ENCODE measurements at places on chromosomes 6 and 20. TPM values are rescaled to one million over a fixed set of nuclear protein-coding genes. Genes with fewer than 3 reads are reported as not detected.
A peak's percentile ranks its signal among the peaks of the same experiment; 100 is the strongest.

- no peak for DNase-seq
Observed at GRCh38 chr6:67630146-67630545, 1004.9 kb upstream of the ADGRB3 start.

- DNase-seq, result peak; percentile 86
Observed at GRCh38 chr6:53335224-53335994, 13.3 kb downstream of the ELOVL5 start.

DNA sequence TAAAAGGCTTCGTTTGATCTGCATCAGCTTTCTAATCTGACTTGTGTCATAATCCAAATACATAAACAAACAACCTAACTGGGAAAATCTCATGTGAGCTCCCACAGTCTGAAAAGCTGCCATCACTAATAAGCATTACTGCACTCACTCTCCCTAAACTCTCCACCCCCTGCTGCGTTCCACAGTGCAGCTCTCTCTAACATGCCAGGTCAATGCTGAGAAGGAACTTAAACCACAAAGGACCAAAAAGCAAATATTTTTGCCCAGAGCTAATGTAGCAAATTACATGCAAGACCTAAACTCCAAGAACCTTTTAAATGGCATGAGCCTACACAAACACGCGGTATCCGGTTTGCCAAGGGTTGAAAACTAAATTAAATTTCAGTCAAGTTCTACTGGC is 542.3 kb upstream of the JARID2 start:
- DNase-seq, result no peak

- DNase-seq, result no peak
Observed at GRCh38 chr20:36110994-36111393, 43.5 kb upstream of the EPB41L1 start.

DNA sequence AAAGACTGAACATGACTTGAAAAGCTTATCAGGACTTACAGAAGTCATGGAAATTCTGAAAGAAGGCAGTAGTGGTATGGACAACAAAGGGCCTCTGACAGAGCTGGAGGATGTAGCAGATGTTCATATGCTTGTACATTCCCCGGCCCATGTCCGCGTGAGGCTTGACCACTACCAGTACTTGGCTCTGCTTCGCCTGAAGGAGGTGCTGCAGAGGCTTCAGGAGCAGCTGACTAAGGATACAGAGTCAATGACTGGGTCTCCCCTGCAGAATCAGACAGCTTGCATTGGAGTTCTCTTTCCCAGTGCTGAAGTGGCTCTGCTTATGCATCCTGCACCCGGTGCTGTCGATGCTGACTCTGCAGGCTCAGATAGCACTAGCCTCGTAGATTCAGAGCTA is 29.2 kb downstream of the TAF11 start:
- DNase-seq, result no peak

DNA sequence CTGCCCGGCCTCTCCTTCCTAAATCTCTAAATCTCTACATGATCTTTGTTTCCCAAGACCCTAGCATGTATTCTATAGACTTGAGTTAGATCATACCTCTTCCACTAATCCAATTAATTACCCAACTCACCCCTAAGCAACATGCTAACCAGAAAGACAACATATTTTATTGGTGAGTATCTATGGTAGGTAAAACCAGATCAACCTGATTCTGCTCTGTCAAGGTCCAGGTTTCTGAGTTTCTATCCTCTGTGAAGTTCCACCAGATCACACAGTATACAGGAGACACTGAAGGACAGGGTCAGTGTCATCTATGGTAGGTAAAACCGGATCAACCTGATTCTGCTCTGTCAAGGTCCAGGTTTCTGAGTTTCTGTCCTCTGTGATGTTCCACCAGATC is 363.2 kb upstream of the MARCKS start:
- DNase-seq, result no peak

DNA sequence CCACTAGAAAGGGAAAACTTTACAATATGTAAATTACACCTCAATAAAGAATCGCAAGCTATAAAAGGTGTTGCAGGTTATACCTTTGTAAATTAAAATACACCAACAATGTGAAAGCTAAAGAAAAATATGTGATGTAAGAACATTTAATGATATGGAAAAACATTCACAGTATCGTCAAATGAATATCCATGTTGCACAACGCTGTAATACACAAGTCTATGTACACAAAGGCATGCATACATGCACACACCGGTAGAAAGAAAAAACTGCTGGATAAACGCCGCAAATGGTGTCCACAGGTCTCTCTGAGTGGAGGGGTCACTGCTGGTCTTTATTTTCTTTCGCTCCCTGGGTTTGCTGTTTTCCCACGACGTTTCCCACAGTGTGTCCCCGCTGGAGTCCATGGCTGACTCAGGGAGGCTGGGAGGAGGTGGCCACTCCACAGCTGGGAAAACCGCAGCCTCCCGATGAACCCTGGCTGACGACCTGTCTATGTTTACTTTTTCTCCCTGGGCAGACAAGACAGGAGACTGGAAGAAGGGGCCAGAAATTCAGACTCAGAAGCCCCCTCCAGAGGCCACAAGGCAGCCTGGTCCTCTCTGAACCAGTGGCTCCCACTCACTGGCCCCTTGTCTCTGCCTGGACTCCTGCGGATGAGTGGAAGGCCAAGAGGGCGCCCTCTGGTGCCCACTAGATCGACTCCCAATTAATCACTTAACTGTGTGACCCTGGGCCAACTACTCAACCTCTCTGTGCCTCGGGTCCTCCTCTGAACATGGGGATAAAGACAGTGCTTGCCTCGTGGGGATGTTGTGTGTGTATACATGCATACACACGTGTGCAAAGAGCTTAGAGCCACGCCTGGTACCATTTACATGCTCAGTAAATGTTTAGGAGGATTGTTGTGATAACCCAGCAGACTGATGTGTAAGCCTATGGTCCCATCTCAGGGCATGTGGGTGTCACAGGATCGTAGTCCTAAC is 12.8 kb upstream of the BPI start:
- DNase-seq, result no peak

- no peak for DNase-seq
Observed at GRCh38 chr20:63708301-63709148, 686 bp downstream of the ZGPAT start.

DNA sequence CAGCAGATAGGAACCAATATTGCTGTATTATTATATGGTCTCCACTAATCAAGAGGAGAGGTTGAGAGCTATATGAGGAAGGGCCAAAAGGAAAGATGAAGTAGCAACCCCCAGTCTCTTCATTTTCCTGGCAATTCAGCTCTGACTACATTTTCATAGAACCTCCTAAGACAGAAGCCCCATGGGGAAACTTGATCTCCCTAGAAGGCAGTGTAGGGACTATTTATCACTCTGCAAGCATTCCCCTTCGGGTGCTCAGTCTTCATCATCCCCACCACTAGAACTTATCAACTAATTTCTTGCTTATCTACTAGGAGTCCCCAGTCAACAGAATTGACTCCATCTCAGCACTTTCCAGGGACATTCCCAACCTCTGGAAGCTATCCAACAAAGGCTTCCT is 25.5 kb upstream of the ITCH start:
- no peak for DNase-seq

- DNase-seq, result no peak
Observed at GRCh38 chr6:5036269-5036668, 32.4 kb upstream of the RPP40 start.

DNA sequence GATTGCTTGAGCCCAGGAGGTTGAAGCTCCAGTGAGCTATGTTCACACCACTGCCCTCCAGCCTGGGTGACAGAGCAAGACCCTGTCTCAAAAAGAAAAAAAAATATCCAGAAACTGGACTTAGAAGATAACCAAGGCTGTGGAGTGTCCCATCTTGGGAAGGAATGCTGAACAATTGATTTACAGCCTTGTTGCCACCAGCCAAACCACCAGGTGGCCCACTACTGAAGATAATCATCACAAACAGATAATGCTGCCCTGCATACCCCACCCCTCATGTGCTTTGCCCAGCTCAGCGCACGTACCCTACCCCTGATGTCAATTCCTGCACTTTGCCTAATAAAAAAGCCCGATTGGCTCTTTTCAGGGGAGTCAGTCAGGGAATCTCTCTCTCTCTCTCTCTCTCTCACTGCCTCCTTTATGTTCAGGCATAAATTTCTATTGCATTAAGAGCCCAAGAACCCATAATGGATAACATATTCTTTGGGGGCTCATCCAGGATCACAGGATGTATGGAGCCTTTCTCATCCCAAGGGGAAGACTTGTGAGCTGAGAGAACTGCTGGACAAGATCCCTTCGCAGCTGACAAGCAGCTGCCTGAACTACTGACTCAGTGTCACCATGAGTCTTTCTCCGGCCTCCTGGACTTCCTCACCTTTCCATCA is 166.4 kb downstream of the CD24 start:
- DNase-seq, result no peak

The CCDC28A gene
- 33.9 TPM for total RNA-seq

The CARMIL1 gene
- total RNA-seq, result 3.5 TPM

The NUS1 gene
- total RNA-seq, result 33.0 TPM

The LST1 gene
- 20.3 TPM for total RNA-seq

The HM13 gene
- 156 TPM for total RNA-seq

The SLC32A1 gene
- total RNA-seq, result not detected

The SLC17A9 gene
- total RNA-seq, result 2.4 TPM

Data from CD4-positive, alpha-beta memory T cell (primary cell).